ENCODE measurements at places on chromosomes 3 and 15. TPM values are rescaled to one million over a fixed set of nuclear protein-coding genes. Genes with fewer than 3 reads are reported as not detected.
A peak's percentile ranks its signal among the peaks of the same experiment; 100 is the strongest.

DNA sequence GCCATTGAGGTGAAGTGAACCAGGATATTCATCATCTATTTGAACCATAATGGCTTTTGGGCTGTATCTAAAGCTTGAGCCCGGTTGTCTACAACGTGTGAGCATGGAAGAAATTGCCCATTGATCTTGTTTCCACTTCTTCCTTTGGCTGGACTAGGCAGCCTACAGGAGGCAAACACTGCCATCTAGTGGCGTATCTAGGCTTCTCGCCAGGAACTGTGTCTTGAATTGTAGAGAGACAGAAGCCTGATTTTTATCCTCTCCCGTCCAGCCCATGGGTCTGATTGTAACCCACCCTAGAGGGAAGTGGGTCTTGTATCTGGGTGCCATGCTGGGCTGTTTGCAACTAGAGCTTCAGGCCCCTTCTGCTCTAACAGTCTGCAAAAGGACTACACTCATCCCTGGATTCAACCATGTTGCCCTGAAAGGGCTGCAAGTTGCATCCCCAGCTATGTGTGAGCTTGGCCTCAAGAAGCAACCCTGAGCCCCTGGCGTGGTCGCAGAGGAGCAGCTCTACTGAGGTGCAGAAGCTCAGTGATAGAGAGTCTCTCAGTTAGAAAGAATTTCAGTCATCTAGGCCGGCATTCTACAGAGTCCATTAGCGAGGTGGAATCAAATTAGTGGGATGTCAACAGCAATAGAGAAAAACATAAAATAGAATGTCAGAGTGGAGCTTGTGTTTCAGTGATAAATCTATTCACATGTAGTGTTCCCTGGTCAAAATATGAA lies 170.2 kb upstream of the UMPS start:
- no peak overlapping the region for H3K4me3 ChIP-seq
- peaks cover 10% of the 10 kb centered on the region for H3K4me1 ChIP-seq
- H3K27me3 ChIP-seq = peaks cover 41% of the 10 kb centered on the region
- DNase-seq = peak; percentile 72
- H3K36me3 ChIP-seq = no peaks in the 10 kb centered on the region

- DNase-seq = no peak
- no peak overlapping the region for H3K27ac ChIP-seq
- H3K27me3 ChIP-seq = no peaks in the 10 kb centered on the region
- no peak overlapping the region for H3K4me3 ChIP-seq
- H3K36me3 ChIP-seq = no peaks in the 10 kb centered on the region
- H3K4me1 ChIP-seq = no peaks in the 10 kb centered on the region
Observed at GRCh38 chr3:76245622-76246021, 460.3 kb upstream of the ZNF717 start.

DNA sequence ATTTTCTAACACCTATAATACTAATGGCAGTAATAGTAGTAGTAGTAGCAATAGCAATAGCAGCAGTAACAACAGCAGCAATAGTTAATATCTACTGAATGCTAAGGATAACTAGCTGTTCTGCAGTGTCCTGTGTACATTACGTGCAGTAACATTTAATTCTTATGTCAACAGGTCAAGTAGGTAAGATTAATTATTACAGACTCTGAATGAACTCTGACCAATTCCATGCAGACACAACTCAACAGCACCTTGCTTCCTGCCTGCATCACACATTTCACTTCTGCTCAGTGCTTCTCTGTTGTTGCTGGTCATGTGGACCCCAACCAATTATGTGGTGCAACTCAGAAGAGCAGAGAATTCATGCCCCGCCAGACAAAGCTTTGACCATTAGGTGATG lies 39.9 kb upstream of the ARHGEF26 start:
- H3K27me3 ChIP-seq = no peaks in the 10 kb centered on the region
- no peaks in the 10 kb centered on the region for H3K4me1 ChIP-seq
- no peak overlapping the region for H3K27ac ChIP-seq
- H3K36me3 ChIP-seq = no peaks in the 10 kb centered on the region
- no peak for DNase-seq

GRCh38 chr3:169980055-169980454 lies 13.4 kb downstream of the SEC62 start:
- H3K36me3 ChIP-seq = peaks cover 23% of the 10 kb centered on the region
- no peak for DNase-seq
- no peak overlapping the region for H3K4me3 ChIP-seq
- no peaks in the 10 kb centered on the region for H3K4me1 ChIP-seq
- H3K27ac ChIP-seq = no peak overlapping the region

DNA sequence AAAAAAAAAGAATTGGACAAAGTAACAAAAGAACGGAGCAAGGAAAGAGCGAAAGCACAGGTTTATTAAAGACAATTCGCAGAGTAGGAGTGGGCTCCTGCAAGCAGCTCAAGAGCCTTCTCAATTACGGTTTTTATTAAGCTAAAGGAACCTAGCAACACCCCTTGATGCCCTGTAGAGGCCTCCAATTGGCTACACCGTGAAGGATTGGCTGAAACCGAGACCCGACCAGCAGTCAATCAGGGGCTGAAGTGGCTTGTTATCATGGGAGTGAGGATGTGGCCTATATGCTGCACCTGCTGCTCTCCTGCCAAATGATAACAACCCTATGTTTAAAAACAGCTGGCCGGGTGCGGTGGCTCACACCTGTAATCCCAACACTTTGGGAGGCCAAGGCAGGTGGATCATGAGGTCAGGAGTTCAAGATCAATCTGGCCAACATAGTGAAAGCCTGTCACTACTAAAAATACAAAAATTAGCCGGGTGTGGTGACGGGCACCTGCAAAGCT lies 20.4 kb upstream of the AP3B2 start:
- no peak for DNase-seq
- H3K27ac ChIP-seq = no peak overlapping the region
- no peaks in the 10 kb centered on the region for H3K36me3 ChIP-seq
- no peak overlapping the region for H3K4me3 ChIP-seq
- no peaks in the 10 kb centered on the region for H3K4me1 ChIP-seq
- no peaks in the 10 kb centered on the region for H3K27me3 ChIP-seq

- DNase-seq = no peak
- no peaks in the 10 kb centered on the region for H3K4me1 ChIP-seq
- H3K27me3 ChIP-seq = no peaks in the 10 kb centered on the region
- no peak overlapping the region for H3K4me3 ChIP-seq
- H3K36me3 ChIP-seq = no peaks in the 10 kb centered on the region
Observed at GRCh38 chr15:30033763-30034162, 49.0 kb upstream of the GOLGA8J start.

- H3K27ac ChIP-seq = no peak overlapping the region
- DNase-seq = no peak
- no peaks in the 10 kb centered on the region for H3K27me3 ChIP-seq
- no peaks in the 10 kb centered on the region for H3K36me3 ChIP-seq
Observed at GRCh38 chr3:81045976-81046375, 715.5 kb downstream of the GBE1 start.

DNA sequence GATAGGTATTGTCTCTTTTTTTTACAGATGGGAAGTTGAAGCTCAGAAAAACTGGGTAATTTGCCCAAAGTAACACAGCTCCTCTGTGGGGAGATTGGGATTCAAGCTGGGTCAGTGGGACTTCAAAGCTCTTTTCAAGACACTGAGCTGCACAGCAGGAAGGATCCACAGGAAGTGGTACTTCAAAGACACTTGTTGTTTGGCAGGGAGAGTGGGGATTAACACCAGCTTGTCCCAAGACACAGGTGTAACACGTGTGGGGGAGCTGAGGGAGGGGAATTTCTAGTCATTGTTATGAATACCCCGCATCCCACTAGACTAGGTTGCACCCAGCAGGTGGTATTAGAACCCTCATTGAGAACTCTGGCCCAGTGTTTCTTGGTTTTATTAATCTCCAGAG lies 116.0 kb downstream of the FOXB1 start:
- H3K27ac ChIP-seq = no peak overlapping the region
- peaks cover 45% of the 10 kb centered on the region for H3K27me3 ChIP-seq
- H3K4me1 ChIP-seq = no peaks in the 10 kb centered on the region

DNA sequence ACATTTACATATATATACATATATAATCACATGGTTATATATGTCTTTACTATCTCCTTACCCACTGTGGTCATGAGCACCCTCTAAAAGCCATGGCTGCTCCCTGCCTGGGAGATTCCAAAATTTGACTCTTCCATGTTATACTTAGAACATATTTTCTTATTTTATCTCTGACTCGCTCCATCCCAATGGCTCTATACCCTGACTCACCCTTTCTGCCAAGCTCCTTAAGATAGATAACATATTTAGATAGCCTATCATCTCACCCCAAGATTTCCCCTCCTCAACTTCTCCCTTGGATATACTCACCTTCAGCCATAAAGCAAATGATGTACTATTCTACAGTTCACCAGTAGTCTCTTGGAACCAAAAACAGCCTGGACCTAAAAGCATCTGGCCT lies 65.1 kb downstream of the CD200R1L start:
- H3K4me1 ChIP-seq = no peaks in the 10 kb centered on the region
- no peaks in the 10 kb centered on the region for H3K27me3 ChIP-seq
- DNase-seq = no peak
- no peak overlapping the region for H3K4me3 ChIP-seq
- H3K36me3 ChIP-seq = no peaks in the 10 kb centered on the region
- H3K27ac ChIP-seq = no peak overlapping the region

DNA sequence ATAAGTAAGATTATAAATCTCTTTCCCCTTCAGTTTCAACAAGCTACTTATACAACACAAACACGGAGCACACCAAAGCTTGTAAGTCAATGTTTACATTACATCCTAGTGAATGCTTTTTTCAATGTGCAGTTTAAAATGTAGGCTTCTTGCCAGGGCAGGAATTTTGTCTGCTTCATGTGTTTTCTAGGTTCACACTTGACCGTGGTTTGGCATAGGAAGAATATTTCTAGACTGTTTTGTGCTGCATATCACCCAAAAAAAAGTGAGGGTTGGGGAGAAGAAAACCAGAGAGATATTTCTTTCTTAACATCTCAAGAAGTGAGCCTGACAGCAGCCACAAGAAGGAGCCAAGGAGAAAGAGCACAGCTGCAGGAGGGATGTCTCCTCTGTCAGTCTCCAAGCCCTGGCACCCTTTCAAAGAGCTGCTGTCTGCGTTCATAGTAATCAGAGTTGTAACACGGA lies 255.8 kb downstream of the MEIS2 start:
- H3K4me1 ChIP-seq = no peaks in the 10 kb centered on the region
- H3K27me3 ChIP-seq = no peaks in the 10 kb centered on the region
- H3K27ac ChIP-seq = no peak overlapping the region
- H3K4me3 ChIP-seq = no peak overlapping the region
- H3K36me3 ChIP-seq = no peaks in the 10 kb centered on the region

DNA sequence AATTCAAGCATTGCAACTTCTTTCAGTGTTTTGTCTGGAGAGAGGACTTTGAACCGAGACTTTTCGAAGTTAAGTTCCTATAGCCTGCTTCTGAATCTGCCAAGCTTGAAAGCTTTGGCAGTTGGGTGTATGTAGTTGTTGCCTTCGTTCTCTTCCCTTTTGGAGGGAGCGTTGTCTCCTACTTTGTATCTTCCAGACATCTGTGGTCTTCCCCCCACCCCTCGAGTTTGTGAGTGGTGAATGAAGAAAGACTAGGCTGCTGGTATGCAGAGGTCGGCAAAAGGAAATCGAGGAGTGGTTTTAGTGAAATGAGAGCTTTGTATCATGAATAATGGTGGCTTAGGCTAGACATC lies 1.3 kb downstream of the CTNNB1 start:
- no peak overlapping the region for H3K27ac ChIP-seq
- no peaks in the 10 kb centered on the region for H3K36me3 ChIP-seq
- H3K4me3 ChIP-seq = peak overlapping the region; percentile 91
- no peak for DNase-seq

GRCh38 chr3:69710153-69710977 lies 28.9 kb upstream of the MITF start:
- H3K36me3 ChIP-seq = no peaks in the 10 kb centered on the region
- no peak overlapping the region for H3K27ac ChIP-seq
- peaks cover 12% of the 10 kb centered on the region for H3K27me3 ChIP-seq
- no peak for DNase-seq

- no peak overlapping the region for H3K27ac ChIP-seq
- H3K4me3 ChIP-seq = no peak overlapping the region
- no peaks in the 10 kb centered on the region for H3K27me3 ChIP-seq
- H3K36me3 ChIP-seq = no peaks in the 10 kb centered on the region
- no peak for DNase-seq
- peaks cover 14% of the 10 kb centered on the region for H3K4me1 ChIP-seq
Observed at GRCh38 chr3:150789451-150789850, 26.5 kb upstream of the SIAH2 start.

DNA sequence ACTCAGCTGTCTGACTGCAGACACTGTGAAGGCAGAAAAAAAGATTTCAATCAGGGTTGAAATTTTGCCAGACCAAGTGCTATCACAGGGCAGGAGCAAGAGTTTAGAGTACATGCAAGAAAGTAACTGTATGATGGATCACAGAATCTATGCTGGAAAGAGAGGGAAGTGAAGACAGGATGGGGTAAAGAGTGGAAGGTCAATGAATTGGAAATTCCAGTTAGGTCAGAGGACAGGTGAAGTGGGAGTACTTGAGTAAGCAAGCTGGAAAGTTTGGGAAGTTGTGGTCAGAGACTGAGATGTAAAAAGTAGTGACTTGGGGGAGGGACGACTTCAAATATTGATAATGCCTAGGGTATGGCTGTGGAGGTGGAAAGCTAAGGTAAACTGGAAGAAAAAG lies 7.2 kb downstream of the SPG11 start:
- H3K4me3 ChIP-seq = no peak overlapping the region
- no peaks in the 10 kb centered on the region for H3K27me3 ChIP-seq
- peaks cover 29% of the 10 kb centered on the region for H3K36me3 ChIP-seq
- no peaks in the 10 kb centered on the region for H3K4me1 ChIP-seq
- no peak overlapping the region for H3K27ac ChIP-seq

DNA sequence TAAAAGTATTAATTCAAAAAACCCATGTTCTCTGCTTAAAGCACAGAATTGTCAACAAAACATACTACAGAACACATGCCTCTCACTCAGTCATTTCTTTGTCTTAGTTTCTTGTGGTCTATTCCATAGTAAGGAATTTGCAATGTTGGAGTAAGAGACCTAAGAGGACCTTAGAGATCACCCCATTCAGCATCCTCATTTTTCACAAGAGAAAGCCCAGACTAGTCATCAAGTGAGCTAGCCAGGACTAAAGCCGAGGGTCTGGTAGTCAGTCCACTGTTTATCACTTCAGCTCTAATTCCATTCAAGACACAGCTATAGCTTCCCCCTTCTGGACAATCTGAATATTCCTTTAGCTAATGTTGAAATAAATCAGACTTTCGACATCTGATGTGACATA lies 601.1 kb downstream of the FHIT start:
- no peak overlapping the region for H3K4me3 ChIP-seq
- H3K36me3 ChIP-seq = no peaks in the 10 kb centered on the region
- H3K27me3 ChIP-seq = no peaks in the 10 kb centered on the region
- no peak overlapping the region for H3K27ac ChIP-seq
- no peaks in the 10 kb centered on the region for H3K4me1 ChIP-seq
- DNase-seq = no peak

MYL3 gene
- not detected for total RNA-seq

FRMD4B gene
- 2.0 TPM for total RNA-seq

KBTBD13 gene
- total RNA-seq = not detected

SAMMSON gene
- not detected for total RNA-seq

ABHD17C gene
- 27.9 TPM for total RNA-seq

EIF4E3 gene
- 6.0 TPM for total RNA-seq

BNC1 gene
- total RNA-seq = not detected
